GM06990 (cell line): ENCODE measurements at places on chromosomes 7 and 10.

DNA sequence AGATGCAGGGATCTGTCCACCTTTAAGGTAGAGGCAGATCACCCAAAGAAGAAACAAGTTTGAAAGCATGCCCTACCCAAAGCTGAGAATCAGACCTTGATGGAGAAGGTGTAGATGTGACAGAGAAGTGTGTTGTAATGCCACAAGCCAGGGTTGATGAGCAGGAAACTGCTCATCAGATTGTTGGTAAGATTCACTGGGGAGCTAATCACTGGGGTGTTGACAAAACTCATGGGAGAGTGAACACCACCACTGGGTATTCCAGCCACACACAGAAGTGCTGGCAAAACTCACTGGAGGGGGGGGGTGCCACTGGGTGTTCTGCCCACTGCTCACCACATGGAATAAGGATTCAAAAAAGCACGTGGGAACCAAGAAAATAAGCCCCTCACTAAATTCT lies 95.2 kb downstream of the IQUB start:
- DNase-seq, result no peak

- no peak for DNase-seq
These were observed 1004.9 kb downstream of the KCNMA1 start for GRCh38 chr10:76632767-76633051.

DNA sequence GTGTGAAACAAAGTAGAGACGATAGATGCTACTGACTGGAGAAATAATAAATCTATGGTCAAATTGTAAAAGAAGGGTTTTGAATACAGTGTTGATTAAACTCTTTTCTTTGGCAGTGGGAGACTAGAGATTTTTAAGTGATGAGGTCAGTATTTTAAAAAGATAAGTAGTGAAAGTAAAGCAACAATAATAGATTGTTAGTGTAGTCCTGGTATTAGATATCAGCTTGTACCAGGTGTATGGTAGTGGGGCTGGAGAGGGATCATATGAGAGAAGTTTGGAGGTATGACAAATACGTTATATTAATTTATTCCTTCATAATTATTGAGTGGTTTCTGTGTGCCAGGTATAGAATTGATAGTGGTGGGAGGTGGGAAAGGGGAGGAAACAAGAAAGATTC lies 25.2 kb downstream of the PHTF2 start:
- DNase-seq, result no peak

DNA sequence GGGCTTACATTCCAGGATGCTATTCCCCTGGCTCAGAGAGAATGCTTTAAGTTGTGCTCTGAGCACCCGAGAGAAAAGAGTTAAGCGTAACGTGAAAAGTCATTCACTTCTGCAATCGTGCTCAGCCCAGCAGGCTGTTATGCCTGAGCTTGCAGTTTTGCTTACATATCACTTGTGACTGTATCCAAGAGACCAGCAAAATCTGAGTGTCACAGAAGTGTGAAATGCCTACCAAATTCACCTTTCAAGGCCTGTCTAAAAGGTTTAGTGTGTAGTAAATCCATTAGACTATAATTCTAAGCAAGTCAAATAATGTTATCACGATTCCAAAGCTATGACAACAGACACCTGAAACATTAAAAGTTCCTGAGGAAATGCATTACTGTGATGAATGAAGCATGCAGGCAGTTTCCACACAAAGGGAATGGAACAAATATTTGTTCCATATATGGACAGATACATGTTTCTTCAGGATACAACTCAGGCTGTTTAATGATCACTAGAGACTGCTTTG lies 20.1 kb downstream of the ITGB1 start:
- DNase-seq, result no peak

- DNase-seq, result no peak
These were observed 147.2 kb upstream of the FAM171A1 start for GRCh38 chr10:15518250-15518649.

DNA sequence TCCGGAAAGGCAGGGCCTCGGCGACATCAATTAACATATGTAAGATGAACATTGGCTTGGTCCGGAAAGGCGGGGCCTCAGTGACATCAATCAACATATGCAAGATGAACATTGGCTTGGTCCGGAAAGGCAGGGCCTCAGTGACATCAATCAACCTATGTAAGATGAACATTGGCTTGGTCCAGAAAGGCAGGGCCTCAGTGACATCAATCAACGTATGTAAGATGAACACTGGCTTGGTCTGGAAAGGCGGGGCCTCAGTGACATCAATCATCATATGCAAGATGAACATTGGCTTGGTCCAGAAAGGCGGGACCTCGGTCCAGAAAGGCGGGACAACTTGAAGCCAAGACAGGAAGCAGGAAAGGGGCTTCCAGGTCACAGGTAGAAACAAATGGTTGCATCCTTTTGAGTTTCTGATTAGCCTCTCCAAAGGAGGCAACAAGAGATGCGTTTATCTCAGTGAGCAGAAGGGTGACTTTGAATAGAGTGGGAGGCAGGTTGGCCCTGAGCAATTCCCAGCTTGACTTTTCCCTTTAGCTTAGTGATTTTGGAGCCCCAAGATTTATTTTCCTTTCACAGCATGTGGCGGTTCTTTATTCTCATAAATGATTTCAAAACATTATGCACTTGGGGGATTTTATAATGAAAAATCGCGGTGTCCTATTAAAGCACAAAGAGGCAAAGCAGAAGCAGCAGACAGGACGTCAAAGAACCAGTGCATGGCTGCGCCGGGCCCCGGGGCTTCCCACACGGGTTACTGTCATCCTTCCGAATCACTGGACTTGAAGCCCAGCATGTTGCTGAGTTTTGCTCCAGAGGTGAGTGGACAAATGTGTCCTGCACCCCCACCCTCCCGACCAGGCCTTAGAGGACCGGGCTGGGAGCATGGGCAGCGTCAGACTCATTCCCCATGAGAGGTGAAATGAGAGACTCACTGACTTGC lies 43.1 kb upstream of the EN2 start:
- no peak for DNase-seq

GRCh38 chr10:90193240-90193985 lies 492.0 kb downstream of the KIF20B start:
- no peak for DNase-seq

GRCh38 chr7:147400221-147400689 lies 1190.3 kb upstream of the C7orf33 start:
- DNase-seq, result no peak

DNA sequence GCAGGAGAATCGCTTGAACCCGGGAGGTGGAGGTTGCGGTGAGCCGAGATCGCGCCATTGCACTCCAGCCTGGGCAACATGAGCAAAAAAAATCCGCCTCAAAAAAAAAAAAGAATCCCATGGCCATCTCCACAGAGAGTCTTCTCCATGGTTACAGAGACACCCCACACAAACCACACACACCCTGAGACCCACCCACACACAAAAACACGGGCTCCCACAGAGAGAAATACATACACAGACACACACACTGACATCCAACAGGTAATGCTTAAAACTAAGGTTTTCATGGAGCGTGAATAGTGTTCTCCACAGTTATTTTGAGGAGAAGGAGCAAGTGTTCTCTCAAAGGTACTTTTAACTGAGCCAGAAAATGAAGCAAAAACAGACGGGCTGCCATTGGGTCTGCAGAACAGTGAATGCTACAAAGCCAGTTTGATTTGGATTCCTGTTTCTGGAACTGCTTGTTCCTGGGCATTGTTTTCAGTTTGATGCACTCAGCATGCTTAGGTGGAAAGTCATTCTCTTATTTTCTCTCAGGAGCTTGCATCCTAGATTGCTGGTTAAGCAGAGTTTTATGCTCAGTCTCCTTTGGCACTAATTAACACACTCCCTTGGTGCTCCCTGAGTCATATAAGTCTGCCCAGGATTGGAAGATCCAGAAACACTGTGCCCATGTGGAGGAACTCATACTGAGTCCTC lies 15.4 kb downstream of the AHCYL2 start:
- no peak for DNase-seq

DNA sequence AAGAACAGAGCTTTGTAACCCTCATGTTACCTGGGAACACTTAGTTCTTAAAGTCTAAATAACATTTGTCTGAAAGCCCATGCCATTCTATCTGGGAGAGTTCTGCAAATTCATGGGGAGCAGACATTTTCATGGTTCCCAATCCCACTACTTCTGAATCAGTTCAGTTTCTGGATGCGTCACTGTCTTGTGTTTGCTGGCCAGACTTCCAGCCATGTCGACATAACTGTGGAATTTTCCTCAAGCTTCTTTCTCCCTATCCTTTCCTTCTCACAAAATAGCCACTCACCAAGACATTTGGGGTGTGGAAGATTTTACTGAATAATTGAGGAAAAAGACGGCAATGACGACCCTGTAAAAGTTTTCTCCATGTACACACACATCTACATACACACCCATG lies 272.5 kb downstream of the NEBL start:
- no peak for DNase-seq
